Kidney epithelial cell (primary cell): ENCODE measurements at places on chromosomes 11 and 22. TPM values are rescaled to one million over a fixed set of nuclear protein-coding genes. Genes with fewer than 3 reads are reported as not detected.

DNA sequence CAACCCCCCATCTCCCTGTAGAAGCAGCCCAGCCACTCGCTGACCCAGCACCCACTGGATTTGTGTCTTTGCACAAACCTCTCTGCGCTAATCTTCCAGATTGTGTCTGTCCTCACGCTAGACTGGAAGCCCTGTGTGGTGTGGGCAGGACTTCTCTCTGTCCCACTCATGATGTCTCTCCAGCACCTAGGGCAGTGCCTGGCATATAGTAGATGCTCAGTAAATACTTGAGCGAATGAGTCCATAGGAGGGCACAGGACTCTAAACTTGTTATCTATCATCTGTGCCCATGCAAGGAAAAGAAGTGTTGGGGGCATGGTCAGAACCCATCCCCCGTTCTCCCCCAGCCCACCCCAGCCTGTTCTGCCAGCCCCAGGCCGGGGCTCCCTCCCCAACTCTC, 22.9 kb downstream of the RPL3 start:
- no peak for DNase-seq

DNA sequence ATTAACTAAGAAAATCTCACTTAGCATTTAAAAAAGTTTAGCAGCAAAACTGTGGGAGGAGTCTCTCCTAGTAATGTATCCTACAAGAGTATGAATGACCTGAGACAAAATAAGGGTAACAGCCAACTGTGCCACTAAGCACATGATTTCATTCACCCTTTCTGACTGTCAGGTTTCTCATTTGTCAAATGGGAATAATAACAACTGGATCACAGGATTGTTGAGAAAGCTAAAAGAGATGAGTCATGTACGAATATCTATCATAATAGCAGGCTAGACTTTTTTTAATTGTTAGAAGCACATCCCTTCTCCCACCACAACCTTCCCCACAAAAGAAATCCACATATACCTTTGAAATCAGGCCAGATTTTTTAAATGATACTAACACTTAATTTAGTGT, 39.5 kb downstream of the MTMR2 start:
- no peak for DNase-seq

The CALCB gene
- 1.2 and 2.4 TPM in 2 replicates for total RNA-seq

DNA sequence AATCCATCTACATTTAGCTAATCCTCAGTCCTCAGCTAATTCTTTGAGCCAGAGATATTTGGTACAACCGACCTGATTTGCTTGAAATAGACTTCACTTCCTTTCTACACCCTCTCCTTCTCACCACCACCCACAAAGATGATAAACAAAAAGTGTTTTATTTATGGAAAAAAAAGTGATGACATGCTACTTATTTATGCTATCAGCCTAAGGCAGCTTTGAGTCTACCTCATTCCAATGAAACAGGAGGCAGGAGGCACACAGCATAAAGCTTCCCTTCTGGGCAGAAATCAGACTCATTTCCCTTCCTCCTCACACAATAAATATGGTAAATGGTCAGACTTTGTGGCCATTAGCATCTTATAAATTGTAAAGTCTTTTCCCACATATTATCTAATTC, 325.7 kb downstream of the SOX6 start:
- no peak for DNase-seq

- no peak for DNase-seq
Measured at GRCh38 chr22:38900677-38901076, 28.7 kb upstream of the CBX6 start.

GRCh38 chr11:19552656-19553260, 159.9 kb upstream of the NAV2 start:
- DNase-seq = no peak

DNA sequence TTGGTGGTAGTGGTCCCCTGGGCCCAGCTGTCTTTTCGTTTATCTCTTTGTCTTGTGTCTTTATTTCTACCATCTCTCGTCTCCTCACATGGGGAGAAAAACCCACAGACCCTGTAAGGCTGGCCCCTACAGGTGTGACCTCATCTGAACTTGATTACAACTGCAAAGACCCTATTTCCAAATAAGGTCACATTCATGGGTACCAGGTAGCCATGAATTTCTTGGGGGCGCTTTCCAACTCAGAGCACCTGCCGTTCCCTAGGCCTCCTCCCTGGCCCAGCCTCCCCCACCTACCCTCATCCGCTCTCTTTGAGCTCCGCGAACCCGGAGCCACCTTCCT, 14.0 kb upstream of the RRP7A start:
- no peak for DNase-seq
